ENCODE measurements at places on chromosomes 13 and 19. TPM values are rescaled to one million over a fixed set of nuclear protein-coding genes. Genes with fewer than 3 reads are reported as not detected.
A peak's percentile ranks its signal among the peaks of the same experiment; 100 is the strongest.

ZNF440 gene
- 3.5 TPM for total RNA-seq

SUGP1 gene
- 51.1 TPM for total RNA-seq

FUT3 gene
- total RNA-seq = 0.22 TPM

DIRAS1 gene
- 0.74 TPM for total RNA-seq

ATF5 gene
- total RNA-seq = 24.5 TPM

CDKN2D gene
- 2.5 TPM for total RNA-seq

IGFL1 gene
- not detected for total RNA-seq

PTH2 gene
- total RNA-seq = not detected

ZNF135 gene
- not detected for total RNA-seq

GRCh38 chr13:71252184-71252704, 614.8 kb downstream of the DACH1 start:
- DNase-seq = no peak

GRCh38 chr19:9640956-9641355, 19.9 kb upstream of the ZNF561 start:
- no peak for DNase-seq

DNA sequence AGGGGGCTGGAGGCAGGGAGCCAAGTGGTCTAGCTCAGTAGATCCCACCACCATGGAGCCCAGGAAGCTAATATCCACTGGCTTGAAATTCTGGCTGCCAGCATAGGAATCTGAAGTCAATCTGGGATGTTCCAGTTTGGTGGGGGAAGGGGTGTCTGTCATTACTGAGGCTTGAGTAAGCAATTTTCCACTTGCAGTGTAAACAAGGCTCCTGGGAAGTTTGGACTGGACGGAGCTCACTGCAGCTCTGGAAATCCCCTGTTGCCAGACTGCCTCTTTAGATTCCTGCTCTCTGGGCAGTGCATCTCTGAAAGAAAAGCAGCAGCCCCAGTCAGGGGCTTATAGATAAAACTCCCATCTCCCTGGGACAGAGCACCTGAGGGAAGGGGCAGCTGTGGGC, 349.2 kb upstream of the KLHL1 start:
- DNase-seq = no peak

GRCh38 chr19:19062454-19063182, 1.2 kb upstream of the SLC25A42 start:
- DNase-seq = peak; percentile 51

DNA sequence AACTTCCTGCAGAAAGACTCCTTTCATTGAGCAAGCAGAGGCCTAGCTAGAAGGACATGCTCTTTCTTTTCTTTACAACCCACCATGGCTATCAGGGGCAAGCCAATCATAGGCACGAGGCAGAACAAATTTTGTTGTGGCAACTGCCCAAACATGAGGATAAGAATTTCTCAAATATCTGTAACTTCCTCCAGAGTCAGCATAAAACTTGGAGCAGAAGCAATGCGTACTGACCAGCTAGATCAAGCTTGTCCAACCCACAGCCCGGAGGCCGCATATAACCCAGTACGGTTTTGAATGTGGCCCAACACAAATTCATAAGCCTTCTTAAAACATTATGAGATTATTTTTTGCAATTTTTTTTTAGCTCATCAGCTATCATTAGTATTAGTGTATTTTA, 87.0 kb upstream of the SOX21 start:
- no peak for DNase-seq

DNA sequence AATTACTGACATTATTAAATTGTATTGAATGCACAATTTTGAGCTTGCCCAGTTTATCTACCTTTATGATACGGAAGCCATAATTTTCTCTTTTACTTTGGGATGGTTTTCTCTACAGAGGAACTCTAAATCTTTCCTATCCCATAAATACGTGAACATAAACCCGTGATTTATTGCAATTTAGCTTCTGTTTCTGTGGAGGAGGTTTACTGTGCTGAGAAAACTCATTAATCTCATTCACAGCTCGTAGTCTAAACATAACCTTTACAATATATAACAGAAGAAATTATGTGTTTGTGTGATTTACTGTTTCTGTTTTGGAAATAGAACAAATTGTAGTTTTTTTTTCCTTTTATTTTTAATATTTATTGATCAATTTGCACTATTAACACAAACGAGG, 207.1 kb upstream of the PCDH9 start:
- no peak for DNase-seq

DNA sequence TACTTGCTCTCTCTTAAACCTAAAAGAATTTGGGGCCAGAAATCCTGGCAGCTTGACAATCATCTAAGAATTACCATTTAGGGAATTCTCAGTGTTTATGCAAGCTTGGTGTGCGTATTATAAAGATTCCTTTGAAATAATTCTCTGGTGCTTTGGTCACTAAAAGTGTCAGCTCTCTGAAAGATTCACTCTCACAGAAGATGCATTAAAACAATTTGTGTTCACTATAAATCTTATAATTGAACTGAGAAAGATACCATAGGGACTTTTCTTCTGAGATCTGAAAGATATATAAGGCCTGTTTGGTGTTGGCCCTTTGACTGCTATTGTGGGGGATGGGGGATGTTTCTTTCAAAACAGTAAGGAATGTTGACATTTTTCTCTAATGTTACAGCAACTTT, 27.3 kb downstream of the EPSTI1 start:
- DNase-seq = no peak

- DNase-seq = no peak
These were observed 1464.4 kb downstream of the OLFM4 start for GRCh38 chr13:54492995-54493394.

DNA sequence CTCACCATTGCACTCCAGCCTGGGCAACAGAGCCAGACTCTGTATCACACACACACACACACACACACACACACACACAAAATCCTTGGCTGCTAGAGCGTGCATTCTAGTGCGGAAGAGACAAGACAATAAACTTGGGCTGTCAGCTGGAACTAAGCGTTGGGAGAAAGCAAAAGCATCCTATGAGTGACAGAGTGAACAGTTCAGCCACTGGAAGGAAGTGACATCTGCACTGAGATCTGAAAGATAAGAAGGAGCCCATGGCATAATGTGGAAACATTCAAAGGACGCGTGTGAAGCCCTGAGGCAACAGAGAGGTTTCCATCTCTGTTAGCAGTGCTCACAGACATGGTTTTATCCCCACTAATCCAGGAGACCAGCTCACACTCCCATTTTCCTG, 3.5 kb upstream of the SLC1A5 start:
- DNase-seq = no peak

DNA sequence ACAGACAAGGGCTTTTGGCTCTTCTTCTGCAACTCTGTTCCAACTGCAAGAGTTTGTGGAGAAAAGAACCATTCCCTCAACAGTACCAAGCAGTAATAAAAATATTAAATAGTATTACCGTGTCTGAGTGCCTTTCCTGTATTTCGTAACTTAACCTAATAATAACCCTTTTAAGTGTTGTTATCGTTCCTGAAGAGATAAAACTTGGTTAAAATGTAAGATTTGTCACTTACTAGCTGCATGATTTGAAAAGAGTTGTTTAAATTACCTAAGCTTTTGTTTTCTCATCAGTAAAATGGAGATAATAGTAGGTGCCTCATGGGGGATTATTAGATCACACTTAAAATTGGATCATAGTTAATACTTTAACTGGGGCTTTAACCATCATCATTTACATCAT, 447.2 kb downstream of the GPC5 start:
- DNase-seq = no peak

GRCh38 chr19:55232286-55232602, 3.7 kb upstream of the TMEM86B start:
- no peak for DNase-seq

DNA sequence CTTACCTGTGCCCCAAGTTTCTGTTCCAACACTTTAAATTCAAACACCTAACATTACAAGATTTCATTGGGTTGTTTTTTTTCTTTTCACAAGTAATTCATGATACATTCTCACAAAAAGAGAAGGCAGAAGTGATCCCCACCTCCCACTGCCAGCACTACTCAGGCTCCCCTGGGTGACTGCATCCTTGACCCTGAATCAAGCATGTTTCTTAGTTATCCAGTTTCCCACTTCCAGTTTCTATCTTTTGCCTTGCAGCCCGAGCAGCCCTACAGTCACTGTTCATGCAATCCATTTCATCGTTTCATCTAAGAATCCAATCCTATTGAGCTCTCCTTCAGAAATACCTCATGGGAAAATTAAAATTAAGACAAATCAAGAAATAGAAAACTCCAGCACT, 61.4 kb downstream of the RNASEH2B start:
- no peak for DNase-seq

DNA sequence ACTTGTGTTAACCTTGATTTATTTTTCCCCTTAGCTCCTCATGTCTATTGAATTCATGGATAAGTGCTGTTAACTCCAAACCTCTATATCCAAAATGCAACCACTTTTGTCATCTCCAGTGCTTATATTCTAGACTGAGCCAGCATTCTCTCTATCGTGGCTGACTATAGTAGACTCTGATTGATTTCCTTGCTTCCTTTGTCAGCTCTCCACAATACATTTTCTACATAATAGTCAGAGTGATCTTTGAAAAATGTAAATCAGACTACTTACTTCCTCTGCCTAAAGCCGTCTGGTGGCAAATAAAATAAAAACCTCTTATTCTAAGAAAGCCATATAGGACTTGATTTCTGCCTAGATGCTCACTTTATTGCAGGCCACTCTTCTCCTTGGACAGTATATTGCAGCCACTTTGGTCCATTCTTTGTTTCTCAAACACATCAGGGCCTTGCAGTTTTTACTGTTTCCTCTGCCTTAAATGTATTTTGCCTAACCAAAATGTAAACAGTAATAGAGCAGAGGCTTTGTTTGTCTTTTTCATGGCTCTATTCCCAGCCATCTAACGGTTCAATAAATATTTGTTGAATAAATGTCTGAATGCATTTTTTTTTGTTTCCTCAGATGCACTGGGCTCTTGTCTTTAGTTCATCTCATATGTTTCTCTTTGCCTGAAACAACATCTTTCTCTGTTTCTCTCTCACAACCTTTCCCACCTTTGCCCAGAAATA, 243.6 kb upstream of the CSNK1A1L start:
- DNase-seq = no peak

DNA sequence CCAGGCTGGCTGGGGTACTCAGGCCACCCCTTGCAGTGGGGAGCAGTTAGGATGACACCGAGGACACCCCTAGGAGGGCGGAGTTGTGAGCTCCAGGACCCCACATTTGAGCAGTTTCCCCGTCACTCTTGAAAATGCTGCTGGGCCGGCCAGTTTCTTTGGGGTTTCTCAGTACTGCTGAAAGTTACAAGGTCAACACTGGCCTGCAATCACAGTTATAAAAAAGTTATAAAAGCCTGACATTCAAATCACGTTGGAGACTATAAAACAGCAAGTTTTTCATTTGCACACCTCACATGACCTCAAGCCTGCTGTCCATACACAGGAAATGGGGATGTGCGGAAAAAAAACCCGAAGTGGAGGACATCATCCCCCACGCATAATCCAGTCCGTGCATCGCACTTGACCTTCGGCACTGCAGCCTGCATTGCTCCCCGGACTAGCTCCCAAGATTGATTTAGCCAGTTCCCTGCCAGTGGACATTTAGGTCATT, 27.0 kb downstream of the DNM2 start:
- no peak for DNase-seq

DNA sequence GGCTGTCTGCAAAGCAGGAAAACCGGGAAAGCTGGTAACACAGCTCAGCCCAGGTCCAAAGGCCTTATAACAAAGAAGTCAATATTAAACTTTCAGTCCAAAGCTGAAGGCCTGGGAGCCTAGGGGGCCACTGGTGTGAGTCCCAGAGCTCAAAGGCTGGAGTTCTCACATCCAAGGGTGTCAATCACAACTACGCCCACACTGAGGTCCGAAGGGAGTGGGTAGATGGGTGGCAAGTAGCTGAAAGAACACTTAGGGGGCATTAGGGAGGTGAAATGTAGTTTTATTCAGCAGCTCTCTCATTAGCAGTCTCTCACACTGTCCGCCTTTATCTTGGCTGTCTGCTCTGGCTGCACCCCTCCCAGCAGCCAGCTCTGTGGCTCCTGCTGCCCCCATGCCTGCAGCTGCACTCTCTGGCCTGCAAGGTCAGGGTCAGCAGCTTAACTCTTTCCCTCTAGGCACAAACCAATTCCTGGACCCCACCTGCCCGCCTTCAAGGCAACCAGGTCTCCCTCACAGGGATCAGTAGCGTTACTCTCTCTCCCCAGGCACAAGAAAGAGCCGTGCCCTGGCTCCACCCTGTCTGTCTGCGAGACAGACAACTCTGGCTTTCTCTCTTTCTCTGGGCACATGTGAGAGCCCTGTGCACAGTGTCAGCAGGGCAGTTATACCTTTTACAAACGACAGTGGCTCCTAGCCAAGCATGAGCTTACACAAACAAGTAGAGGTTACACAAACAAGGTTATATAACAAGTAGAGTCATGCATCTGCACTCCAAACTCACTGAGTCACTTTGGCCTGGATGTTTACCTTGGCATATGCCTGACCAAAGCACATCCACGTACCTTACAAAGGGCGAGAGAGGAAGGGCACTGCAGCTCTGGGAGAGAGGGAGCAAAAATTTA, 249.4 kb upstream of the PCDH20 start:
- DNase-seq = peak; percentile 94

GRCh38 chr19:47598407-47599349, 10.3 kb upstream of the BICRA start:
- peak; percentile 97 for DNase-seq

DNA sequence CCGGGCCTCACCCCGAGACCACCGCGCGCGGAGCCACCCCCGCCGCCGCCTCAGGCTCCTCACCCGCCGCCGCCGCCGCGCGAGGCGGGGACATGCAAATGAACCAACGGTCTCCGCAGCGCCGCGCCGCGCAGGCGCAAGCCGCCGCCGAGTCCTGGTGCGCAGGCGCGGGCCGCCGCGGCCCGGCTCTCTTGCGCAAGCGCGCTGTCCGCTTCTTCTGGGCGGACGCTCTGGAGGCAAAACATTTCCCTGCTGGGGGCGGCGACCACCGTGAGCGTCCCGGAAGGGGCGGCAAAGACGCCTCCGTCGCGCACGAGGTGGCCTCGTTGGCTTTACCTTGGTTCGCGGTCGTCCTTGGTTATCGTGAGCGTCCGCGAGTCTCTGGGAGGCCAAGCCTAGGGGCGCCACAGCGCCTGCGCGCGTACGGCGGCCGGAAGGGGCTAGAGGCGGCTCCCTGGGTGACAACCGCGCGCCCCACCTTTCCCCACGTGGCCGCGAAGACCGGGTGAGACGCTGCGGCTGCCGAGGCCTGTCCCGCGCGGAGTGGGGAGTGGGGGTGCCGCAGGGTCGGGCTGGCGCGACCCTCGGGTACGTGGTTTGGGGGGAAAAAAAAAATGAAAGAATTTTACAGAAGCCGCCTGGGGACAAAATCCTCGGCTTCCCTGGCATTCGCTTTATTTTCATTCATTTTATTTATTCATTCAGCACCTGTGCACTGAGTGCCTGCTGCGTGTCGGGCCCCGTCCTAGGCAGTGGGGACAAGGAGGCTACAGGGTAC, at the start of the genes ARMC6 and SUGP2:
Gene ARMC6 (plus strand): TSS at position 178 of the 778 bp plus-strand sequence. CDS start 607 bp downstream, outside the sequence.
Gene SUGP2 (minus strand): TSS at position 92 of the 778 bp plus-strand sequence. CDS start 2,446 bp downstream, outside the sequence.
- DNase-seq = peak; percentile 85

DNA sequence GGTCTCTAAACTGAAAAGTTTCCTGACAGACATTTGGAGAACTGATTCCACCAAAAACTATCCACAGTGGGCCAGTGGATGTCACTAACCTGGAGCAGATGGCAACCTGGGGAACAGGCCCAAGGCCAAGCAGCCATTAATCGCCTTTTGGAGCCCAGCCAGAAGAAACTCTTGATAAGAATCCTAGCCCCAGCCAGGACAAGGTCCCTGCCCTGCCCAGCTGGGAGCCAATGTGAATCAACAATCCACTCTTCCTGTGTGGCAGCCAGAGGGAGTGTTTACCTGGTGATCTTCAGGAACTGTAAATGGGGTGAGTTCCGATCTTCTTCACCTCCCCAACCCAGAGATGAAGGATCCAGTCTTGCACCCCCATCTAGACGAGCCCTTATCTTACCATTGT, 14.5 kb upstream of the IGSF23 start:
- no peak for DNase-seq

GRCh38 chr13:101916108-101916774, 463.8 kb downstream of the ITGBL1 start:
- no peak for DNase-seq

GRCh38 chr19:10876459-10877240, 5.3 kb downstream of the CARM1 start:
- no peak for DNase-seq
